ENCODE measurements at places on chromosomes 16 and 17.

DNA sequence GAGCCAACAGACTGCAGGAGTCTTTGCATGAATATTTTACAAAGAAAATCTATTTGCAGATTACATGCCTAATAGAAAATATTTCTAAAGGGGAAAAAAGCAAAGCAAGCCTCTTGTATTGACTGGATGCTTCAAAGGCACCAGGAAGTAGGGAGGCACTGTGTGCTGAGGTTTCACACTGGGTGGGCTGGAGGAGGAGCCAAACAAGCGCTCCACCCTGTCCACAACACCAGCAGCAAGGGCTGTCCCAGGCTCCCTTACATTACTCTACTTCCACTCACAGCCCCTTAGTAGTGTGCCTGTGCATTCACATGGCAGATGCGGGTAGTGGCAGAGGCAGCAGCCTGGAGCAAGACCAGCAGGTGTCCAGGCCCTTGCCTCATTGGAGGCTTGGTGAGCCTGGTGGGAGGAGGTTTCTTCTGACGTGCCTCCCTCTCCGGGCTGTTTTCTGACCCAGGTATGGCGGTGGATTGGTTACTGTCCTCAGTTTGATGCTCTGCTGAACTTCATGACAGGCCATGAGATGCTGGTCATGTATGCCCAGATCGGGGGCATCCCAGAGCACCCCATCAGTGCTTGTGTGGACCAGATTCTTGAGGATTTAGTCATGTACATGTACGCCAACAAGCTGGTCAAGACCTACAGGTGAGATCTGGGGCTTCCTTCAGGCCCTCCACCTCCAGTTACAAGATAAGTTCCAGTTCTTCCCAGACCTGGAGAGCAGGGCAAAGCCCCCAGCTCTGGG, 7.0 kb upstream of the CCNF start:
- DNase-seq, result no peak

- peak; percentile 52 for DNase-seq
Measured at GRCh38 chr16:21159281-21159951, 942 bp downstream of the LDAF1 start.

DNA sequence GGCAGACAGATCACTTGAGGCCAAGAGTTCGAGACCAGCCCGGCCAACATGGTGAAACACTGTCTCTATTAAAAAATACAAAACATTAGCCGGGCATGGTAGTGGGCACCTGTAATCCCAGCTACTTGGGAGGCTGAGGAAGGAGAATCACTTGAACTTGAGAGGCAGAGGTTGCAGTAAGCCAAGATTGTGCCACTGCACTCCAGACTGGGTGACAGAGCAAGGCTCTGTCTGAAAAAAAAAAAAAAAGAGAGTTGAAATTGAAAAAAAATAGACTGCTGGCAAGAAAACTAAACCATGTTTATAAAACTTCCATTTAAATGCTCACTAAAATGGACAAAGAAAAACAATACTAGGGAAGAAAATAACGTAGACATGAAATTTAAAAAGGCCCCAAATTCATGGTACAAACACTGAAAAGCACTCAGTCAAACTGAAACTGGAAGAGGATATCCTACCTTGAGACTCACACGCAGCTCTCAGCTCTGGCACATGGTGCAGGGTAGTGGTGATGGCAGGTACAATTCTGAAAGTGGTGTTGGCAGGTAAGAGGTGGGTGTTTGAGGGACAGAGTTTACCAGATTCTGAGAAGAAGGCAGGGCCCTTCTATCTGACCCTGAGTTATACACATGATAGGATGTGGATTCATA, 19.3 kb downstream of the CNTROB start:
- DNase-seq, result peak; percentile 67

DNA sequence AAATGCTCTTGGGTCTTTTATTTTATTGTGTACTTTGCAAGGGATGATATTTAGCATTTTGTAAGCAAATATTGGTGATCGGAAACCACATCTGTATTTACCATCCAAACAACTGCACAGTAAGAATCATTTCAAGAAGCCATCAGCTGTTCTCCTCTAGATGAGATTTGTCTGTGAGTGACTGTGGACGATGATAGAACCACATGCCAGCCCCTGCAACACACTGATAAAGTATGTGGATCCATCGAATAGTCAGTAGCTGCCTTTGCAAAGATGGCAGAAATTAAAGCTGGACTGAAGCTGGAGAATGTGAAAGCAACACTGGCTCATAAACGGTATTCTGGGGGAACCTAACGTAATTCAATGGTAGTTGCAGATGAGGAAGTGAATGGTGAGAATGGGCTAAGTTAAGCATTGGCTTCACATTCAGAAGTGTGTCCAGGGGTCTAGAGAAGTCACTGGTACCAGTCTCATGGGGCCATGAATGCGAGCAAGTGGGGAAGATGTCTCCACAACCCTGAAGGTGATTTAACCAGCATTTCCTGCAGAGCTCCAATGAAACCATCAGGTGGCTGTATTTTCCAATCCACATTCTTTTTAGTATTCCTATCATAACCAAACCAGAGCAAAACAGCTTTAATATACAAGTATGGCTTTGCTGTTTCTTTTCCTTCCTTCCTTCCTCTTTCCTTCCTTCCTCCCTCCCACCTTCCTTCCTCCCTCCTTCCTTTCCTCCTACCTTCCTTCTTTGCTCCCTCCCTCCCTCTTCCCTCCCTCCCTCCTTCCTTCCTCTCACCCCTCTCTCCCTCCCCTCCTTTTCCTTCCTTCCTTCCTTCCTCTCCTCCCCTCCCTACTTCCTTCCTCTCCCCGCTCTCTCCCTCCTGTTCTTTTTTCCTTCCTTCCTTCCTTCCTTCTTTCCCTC, 169.4 kb downstream of the ABCA8 start:
- no peak for DNase-seq

GRCh38 chr16:7324321-7324720, 8.3 kb upstream of the RBFOX1 start:
- no peak for DNase-seq

DNA sequence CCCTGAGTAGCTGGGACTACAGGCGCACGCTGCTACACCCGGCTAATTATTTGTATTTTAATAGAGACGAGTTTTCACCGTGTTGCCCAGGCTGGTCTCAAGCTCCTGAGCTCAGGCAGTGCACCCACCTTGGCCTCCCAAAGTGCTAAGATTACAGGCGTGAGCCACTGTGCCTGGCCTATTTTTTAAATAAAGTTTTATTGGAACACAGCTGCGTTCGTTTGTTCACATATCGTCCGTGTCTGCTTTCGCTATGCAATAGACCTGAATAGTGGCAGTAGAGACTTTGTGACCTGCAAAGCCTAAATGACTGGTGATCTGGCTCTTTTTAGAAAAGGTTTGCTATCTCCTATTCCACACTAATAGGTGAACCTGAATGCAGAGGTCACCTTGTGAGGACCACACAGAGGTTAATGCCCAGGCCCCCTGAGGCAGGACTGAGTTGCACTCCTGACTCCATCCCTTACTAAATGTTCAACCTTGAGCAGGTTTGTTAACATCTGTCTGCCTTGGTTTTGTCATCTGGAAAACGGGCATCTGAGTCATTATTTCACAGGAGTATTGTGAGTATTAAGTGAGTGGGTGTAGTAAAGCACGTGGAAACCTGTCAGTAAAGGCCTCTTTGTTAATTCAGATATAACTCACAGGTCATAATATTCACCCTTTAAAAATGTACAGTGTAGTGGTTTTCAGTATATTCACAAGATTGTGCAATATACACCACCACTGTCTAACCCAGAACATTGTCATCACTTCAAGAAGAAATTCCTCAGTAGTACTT, 157.5 kb upstream of the CACNG5 start:
- DNase-seq, result no peak

- no peak for DNase-seq
Measured at GRCh38 chr16:81277541-81278080, 37.2 kb upstream of the GAN start.

GRCh38 chr17:76820039-76820438, 48.2 kb upstream of the MGAT5B start:
- no peak for DNase-seq

GRCh38 chr17:42317266-42317845, 29.1 kb downstream of the STAT5A start:
- no peak for DNase-seq

Measured in GM20000 (cell line).